ENCODE measurements at places on chromosomes 12 and 14.

- no peak for DNase-seq
Measured at GRCh38 chr12:30783946-30784345, 29.2 kb upstream of the CAPRIN2 start.

DNA sequence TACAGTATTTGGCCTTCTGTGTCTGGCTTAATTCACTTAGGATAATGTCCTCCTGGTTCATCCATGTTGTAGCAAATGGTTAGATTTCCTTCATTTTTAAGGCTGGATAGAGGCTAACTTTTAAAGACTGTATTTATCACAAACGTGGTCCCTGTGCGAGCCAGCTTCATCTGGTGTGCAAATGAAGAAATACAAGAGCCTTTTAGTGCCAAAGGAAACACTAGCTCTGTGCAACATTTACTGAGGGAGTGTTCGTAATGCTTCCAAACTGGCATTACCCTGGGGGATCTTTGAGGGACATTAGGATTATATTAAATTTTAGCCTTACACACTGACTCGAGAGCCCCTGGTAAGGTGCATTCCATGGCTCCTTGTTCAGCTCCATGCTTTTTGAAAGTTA is 43.0 kb upstream of the SLC38A2 start:
- DNase-seq, result no peak

GRCh38 chr12:54001283-54002187 is 1.6 kb downstream of the HOXC9 start:
- no peak for DNase-seq

- DNase-seq, result no peak
Measured at GRCh38 chr12:57716305-57716704, 22.2 kb downstream of the AGAP2 start.

DNA sequence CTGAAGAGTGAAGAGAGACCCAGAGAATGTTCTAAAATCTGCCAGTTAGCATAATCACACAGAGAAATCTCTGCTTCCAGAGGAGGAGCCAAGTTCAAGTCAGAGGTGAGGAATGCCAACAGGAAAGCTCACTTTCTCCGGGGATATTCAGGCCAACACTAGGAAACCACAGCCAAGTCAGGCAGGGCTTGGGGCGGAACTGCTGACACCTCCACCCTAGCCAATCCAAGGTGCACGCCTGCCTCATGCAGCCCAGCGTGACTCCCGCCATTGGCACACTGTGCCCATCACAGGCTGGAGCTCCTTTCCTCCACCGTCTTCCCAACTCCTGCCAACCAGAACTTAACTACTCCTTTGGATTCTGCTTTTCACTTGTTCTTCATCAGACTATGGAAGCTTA is 374.3 kb upstream of the CCDC196 start:
- DNase-seq, result peak; percentile 13

- DNase-seq, result no peak
Measured at GRCh38 chr12:1542599-1542998, 51.8 kb downstream of the FBXL14 start.

GRCh38 chr14:23045419-23046357 is 3.7 kb downstream of the PSMB11 start:
- no peak for DNase-seq

DNA sequence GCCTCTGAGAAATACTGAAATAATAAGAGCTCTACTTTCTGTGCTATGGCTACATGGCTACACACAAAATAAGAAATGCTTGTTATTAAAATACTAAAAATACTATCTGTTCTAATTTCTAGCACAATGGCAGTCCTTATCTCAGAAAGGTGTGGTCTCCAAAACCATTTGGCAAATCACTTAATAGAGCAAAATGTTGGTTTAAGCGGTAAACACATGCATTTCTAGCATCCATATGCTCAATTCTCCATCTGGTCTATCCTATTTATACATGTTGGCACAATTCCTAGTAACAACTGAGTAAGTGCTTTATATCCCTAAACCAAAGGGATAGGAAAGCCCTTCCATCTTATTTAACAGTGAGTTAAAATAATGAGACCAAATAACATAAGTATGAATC is 107.0 kb downstream of the PAPLN start:
- DNase-seq, result no peak

DNA sequence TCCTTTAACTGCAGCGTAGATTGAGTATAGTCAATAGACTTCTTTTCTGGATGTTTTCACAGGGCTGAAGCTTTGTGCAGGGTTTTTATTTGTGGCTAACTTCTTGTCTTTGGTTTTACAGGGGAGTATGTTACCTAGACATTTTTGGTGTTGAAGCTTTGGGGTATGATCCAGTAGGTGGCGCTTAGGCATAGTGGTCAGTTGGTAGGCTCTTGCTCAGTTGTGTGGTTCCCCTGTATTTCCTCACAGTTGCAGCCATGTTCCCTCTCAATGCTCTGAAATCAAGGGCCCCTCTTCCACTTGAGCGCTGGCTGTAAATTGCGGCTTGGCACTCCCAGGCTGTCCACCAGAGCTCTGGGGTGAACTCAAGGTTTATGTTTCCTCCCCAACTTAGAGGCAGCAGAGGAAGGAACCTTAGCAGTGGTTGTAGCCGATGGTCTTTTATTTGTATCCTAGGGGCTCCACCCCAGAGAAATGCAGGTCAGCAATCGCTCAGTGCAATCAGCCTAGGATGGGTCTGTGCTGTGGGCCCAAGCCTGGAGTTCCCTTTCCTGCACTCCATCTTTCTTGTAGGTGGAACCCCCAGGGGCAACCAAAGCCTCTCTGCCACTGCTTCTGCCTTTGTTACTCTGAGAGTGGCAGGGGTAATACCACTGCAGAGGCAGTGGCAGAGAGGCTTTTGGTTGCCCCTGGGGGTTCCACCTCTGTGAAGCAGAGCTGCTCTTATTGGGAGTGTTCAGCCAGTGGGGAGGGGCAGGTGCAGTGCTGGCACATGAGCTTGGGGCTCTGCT is 55.1 kb downstream of the CMAS start:
- peak; percentile 11 for DNase-seq

- DNase-seq, result no peak
Measured at GRCh38 chr12:90569685-90570084, 385.3 kb downstream of the CCER1 start.

- no peak for DNase-seq
Measured at GRCh38 chr14:19974844-19975243, 547 bp upstream of the OR4K15 start.

- no peak for DNase-seq
Measured at GRCh38 chr12:119274636-119275065, 59.9 kb upstream of the CCDC60 start.

DNA sequence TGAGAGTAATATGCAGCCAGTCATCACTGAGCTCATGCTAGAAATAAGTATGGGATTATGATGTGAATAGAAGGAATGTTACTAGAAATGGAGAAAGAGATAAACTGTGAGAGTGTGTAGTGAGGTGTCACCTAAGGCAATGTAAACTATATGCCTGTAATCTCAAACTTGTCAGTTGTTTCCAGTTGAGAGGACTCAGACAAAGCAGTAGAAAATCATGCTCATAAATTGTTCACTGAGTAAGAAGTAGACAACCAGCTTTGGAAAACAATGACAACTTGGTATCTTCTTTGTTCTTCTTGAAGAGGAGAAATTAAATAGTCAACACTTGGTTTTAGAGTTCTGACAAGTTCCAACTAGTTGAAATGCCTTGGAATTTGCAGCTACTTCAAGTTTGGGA is 148.5 kb upstream of the OR4E1 start:
- no peak for DNase-seq

GRCh38 chr12:57611108-57611826 is at the start of gene ARHGEF25:
TSS of gene ARHGEF25 (plus strand) at chr12:57611435. CDS start at chr12:57611895, 460 bp downstream.
- peak; percentile 31 for DNase-seq

DNA sequence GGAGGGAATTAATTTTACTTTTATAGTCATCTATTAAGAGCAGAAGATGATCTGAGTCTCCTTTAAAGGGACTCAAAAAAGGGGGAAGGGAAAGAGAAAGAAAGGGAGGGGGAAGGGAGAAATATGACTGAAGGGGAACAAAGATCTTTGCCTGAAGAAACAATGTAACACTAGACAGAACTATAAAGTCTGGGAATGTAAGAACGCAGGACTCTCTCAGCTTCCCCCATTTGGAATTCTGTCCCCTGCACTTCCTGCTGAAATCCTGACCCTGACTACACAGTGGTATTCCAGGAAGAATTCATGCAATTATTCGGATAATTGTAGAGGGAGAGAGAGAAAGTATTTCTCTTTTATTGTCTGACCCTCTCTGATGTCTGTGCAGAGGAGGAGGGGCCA is 8.6 kb upstream of the HOXC11 start:
- no peak for DNase-seq

DNA sequence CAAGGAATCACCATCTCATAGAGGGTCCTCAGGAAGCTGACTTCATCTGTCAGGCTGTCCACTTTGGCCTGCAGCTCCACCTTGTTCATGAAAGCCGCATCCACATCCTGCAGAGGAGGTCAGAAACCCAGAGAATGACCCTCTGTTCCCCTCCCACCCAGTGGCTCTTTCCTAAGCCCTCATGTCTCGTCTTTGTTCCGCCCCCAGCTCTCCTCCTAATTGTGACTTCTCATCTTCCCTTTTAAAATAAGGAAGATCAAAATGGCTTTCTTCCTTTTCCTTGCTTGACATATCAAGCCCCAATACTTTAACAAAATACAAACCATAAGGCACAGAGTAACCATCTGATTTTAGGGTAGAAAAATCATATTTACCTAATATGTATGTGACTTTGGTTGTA is 4.4 kb downstream of the KRT76 start:
- DNase-seq, result no peak
